NCI-H1694 (cell line): ENCODE measurements at places on chromosomes 7 and 10.

DNA sequence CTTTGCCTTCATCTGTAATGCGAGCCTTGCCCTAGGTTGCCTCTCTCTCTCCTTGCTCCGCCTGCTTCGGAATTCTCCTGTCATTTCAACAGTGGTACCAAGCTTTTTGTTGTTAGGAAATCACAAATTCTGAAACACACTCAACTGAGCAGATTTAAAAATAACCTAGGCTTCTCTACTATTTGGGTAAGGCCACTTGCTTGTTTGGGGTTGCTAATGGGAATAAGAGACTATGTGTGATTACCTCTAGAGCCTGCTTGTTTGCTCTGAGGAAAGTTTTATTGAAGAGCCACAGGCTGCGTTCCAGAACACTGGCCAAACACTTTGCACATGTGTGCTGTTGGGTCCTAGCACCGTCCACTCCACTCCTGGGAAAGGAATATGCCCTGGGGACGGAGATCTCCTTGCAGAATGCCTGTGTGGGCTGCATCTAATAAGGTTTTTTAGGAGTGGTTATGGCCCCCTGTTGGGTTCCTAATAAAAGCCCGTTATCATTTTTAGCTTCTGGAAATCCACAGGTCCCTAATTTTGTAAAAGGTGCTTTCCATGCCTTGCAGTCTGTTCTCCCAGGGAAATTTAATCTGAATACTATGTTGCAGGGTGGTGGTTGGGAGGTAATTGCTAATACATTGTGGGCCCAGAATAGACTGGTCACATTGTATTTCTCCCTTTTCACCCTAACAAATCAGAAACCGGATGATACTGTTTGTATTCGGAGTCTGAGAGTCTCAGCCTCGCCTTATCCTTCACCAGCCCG, 68.7 kb upstream of the KLF6 start:
- no peak for DNase-seq

DNA sequence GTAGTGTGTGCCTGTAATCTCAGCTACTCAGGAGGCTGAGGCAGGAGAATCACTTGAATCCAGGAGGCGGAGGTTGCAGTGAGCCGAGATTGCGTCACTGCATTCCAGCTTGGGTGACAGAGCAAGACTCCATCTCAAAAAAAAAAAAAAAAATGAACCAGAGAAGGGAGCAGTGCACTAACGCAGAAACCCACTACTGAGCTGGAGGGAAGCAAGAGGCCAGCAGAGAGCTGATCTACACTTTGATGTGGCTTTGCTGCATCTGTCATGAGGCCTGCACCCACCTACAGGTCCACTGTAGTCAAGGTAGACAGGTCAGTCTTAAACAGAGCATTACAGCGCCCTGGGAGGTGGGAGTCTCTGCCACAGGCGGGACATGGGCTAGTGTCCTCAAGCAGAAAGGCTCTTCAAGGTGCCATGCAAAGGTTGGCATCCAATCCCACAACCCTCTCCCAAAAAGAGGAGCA, 30.0 kb downstream of the MAT1A start:
- no peak for DNase-seq

GRCh38 chr10:131626274-131626673, 274.5 kb upstream of the PPP2R2D start:
- no peak for DNase-seq

DNA sequence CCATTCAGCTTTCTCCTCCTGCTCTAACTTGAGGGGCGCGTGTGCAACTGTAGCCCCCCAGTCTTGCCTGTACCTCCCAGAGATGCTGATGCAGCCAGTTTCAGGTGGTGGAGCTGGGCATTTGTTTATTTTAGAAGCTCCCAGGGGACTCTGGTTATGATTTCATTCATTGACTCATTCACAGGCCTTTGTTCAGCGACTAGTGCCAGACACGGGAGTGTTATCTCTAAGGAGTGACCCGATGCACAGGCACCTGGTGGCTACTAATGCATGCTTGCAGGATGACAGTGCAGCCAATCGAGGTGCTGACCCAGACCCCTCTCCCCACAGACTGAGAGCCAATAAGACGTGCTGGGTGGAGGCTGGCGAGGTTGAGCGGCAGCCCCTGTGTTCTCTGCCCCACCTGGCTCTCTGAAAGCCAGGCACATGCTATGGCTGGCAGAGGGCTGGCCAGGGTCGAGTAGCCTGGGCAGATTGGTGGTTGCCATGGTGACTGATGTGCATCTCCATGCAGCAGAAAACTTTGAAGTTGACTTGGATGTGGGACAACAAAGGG, 19.7 kb upstream of the SLC18A2 start:
- no peak for DNase-seq

DNA sequence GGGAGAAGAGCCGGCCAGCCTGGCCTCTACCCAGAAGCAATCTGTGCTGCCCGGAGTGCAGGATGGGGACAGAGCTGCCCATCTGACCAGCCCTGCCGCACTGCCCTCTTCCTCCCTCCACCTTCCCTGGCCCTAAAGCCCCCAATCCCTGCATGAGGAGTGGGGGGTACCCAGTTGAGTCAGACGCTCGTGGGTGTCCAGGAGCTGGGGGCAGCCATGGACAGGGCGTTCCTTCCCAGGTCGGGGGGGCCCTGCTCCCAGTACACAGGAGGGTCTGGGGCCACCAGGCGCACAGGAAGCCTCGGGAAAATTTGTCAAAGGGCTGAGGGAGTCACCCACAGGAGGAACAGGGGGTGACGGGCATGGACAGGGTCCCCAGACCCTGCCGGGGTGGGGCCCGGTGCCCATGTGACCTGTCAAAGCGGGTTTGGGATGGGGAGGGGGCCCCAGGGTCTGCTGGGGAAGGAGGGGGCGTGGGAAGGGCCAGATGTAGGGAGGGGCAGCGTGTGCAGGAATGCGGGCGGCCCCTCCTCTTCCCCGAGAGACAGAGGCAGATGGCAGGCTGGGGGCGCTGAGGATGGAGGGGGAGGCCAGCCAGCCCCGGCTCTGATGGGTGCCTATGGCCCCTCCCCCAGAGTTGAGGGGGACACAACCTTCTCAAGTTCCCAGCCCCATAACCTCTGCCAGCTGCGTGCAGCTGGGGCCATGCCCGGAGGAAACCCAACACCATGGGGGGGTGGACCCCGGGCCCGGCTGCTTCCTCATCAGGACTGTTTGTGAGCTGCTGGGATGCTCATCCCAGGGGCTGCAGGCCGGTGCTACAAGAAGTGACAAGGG, 21.5 kb upstream of the GRIFIN start:
- DNase-seq: peak; percentile 27

DNA sequence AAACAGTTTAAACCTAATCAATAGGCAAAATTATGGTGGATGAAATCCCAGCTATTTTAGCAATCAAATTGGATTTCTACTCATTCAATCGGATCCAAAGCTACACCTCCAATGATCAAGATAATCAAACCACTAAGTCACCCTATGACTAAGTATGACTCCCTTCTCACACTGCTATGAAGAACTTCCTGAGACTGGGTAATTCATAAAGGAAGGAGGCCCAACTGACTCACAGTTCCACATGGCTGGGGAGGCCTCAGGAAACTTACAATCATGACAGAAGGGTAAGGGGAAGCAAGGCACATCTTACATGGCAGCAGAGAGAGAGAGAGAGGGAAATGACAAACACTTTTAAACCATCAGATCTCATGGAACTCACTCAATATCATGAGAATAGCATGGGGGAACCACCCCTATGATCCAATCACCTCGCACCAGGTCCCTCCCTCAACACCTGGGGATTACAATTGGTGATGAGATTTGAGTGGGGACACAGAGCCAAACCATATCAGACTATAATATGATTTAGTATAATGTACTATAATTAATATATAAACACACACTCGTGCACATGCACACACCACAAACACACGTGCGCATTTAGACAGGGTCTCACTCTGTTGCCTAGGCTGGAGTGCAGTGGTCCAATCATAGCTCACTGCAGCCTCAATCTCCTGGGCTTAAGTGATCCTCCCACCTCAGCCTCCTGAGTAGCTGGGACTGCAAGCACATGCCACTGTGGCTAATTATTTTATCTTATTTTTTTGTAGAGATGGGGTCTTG, 213.6 kb upstream of the FOXK1 start:
- no peak for DNase-seq

GRCh38 chr10:131959841-131960240, 21.9 kb downstream of the BNIP3 start:
- no peak for DNase-seq

DNA sequence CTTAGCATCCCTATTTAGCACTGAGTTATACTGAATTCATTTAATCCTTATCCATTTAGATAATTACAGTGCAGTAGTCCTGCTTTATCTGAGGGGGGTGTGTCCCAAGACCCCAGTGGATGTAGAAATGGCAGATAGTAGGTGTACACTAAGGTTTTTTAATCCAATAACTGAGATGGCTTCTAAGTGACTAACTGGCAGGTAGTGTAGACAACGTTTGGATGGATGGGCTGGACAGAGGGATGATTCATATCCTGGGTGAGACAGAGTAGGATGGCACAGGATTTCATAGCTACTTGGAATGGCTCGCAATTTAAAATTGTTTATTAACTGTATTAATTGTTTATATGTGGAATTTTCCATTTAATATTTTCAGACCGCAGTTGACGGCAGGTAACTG, 295.6 kb downstream of the CCDC3 start:
- DNase-seq: no peak

- DNase-seq: no peak
Measured at GRCh38 chr10:93710333-93710909, 8.0 kb upstream of the FRA10AC1 start.

GRCh38 chr7:71627651-71628050, 495.7 kb downstream of the GALNT17 start:
- DNase-seq: no peak

DNA sequence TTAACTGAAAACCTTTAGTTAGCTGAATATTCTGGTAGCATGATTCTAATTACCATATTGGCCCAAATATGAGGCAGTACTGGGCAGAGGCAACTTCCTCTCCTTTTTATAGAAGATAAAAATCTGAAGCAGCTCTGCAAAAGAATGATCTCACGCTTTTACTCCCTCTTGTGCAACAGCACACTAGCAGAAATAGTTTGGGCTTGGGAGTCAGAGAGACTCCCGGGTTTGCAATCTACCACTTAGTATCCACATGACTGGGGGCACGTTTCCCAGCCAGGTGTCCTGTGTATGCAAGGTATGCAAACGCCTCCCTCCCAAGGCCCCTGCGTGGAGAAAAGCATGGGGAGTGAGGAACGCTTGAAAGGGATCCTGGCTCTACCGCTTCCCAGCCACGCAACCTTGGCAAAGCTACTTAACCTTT, 47.2 kb upstream of the RHEB start:
- DNase-seq: no peak

DNA sequence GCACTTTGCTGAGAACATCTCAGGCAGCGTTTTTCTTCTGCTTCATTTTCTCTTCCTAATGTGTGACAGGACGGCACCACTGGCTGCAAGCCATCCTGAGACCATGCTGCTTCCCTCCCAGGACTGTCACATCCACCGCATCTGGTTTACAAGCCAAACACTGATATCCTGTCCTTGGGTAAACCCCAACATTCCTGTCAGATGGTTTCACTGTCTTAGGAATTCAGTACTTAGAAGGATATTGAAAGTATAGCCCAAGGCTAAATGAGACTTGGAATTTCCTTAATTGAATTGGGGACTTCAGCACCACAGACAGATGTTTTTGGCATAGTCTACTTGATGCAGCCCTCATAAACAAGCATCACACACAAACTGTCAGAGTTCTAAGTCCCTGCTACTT, 74.2 kb upstream of the PLXNA4 start:
- no peak for DNase-seq

GRCh38 chr10:126917375-126917774, 12.1 kb downstream of the DOCK1 start:
- DNase-seq: no peak

- no peak for DNase-seq
Measured at GRCh38 chr10:116627386-116627933, 6.7 kb downstream of the PNLIPRP2 start.

- DNase-seq: no peak
Measured at GRCh38 chr10:27247441-27247840, 6.8 kb upstream of the ACBD5 start.

DNA sequence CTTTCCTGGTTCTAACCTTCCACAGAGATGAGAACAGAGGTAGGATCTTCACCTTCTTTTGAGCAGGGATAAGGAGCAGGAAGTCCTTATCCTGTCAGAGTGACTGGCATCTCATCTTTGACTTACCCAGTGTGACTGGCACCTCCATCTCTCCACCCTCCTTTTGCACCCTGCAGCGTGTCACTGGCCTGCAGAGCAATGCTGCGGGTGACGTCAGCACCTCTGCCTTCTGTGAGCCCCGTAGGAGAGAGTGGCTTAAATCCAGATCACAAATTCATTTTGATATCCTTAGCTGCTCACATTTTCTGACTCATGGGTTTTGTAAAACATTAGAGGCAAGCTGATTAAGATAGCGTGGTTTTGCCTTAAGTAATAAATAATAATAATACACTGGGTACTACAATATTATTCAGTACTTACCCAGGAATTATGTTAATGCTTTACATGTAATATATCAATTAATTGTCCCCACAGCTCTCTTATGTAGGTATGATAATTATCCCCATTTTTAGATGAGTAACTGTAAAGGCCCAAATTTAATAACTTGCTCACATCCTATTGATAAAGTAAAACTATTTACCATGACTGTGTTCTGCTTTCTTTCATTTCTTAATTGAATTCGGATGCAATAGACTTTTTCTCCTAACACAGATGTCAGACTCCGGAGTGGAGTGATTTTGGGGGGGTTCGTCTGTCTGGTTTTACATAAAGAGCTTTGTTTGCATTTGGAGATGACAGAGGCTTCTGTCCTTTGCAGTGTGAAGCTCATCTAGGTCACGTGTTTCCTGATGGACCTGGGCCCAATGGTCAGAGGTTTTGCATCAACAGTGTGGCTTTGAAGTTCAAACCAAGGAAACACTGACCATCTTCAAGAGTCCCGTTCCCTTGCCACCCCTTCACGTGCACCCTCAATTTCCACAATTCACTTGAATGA, 24.9 kb downstream of the MSRB2 start:
- DNase-seq: no peak

DNA sequence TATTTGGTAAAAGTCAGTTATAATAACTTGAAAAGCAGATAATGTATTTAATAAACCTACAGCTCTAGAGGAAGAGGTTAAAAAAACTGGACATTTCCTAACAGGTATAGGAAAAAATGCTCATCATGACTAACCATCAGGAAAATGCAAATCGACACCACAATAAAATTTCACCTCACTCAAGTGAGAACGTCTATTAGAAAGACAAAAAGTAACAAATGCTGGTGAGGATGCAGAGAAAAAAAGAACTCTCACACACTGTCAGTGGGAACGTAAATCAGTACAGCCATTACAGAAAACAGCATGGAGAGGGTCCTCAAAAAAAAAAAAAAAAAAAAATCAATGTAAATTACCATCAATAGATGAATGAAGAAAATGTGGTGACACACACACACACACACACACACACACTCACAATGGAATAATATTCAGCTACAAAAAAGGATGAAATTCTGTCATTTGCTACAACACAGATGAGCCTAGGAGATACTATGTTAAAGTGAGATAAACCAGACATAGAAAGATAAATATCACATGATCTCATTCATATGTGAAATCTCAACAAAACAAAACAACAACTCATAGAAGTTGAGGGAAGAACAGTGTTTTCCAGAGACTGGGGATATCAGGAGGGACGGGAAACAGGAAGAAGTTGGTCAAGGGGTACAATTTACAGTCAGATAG, 20.1 kb downstream of the EPC1 start:
- no peak for DNase-seq

- DNase-seq: no peak
Measured at GRCh38 chr10:23676296-23676695, 237.4 kb downstream of the OTUD1 start.
